Left colon (tissue), 2 donors: ENCODE measurements at places on chromosomes 6 and 20. TPM values are rescaled to one million over a fixed set of nuclear protein-coding genes. Genes with fewer than 3 reads are reported as not detected.

GRCh38 chr20:46974669-46975434 is 80.2 kb downstream of the EYA2 start:
- no peak for DNase-seq

Gene NRN1
- total RNA-seq = 2.1 TPM

Gene SALL4
- 0.11 TPM for total RNA-seq

- no peak for DNase-seq
Observed at GRCh38 chr6:15744818-15745402, 82.1 kb upstream of the DTNBP1 start.

GRCh38 chr20:8932192-8933165 is 136.4 kb upstream of the PLCB4 start:
- DNase-seq = no peak

DNA sequence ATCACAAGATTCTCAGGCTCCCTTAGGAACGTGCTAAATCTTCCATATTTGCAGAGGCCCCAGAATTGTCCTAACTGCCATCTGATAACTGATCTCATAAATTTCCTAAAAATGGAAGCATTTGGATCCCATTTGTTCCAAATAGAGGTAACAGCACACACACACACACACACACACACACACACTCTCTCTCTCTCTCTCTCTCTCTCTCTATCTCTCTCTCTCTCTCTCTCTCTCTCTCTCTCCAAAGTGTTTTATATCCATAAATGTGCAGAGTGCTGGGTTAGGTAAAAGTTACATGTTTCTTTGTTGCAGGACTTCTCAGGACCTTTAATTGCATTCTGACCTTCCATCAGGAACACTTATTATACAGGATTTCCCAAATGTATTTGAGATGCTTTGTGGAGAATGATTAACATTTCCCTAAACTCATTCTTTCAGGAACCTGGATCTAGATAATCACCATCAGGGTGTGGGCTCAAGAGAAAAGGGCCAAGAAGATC is 8.5 kb upstream of the STK38 start:
- DNase-seq = no peak

GRCh38 chr6:169406804-169407203 is 153.2 kb upstream of the THBS2 start:
- DNase-seq = no peak

Gene THBD
- total RNA-seq = 4.5 TPM

Gene SERPINB6
- 192 TPM for total RNA-seq

Gene DTD1
- total RNA-seq = 17.1 TPM

Gene RNF217
- total RNA-seq = 8.6 TPM

Gene IL20RA
- 13.4 TPM for total RNA-seq

DNA sequence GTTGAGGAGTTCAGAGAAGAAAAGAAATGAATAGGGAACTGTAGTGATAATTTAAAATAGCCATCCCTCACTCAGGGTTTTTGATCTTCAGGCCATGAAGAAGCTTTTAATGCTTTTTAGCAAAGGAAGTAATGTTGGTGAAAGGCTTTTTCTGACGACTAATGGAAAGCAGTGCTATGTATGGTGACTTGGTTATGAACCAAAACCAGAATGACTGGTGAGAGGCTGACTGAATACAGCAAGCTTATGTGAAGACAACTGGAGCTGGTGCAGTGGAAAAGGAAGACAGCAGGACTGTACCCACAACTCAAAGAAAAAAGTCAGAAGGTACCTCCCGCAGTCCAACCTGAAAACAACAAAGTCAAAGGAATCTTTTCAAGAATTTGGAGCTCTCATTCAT is 118.8 kb downstream of the PRDM1 start:
- DNase-seq = no peak

DNA sequence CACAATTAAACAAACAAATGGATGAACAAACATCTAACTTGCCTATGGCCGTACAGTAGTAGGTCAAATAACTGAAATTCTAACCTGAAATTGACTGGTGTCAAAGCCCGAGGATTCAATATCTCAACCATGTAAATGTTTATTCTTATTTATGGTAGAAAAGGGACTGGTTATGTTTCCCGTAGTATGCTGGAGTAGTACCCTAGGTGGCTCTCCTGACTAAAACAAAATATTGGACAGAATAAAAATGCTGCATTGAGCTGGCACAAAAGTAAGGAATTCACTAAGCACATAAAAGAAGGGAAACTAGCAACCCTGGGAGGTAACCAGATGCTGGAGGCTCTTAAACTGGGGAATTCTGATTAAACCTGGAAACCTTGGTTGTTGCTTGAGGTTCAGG is 117.1 kb upstream of the PREP start:
- DNase-seq = no peak

Gene SFT2D1
- total RNA-seq = 57.7 TPM

Gene SMOC2
- 14.4 TPM for total RNA-seq

DNA sequence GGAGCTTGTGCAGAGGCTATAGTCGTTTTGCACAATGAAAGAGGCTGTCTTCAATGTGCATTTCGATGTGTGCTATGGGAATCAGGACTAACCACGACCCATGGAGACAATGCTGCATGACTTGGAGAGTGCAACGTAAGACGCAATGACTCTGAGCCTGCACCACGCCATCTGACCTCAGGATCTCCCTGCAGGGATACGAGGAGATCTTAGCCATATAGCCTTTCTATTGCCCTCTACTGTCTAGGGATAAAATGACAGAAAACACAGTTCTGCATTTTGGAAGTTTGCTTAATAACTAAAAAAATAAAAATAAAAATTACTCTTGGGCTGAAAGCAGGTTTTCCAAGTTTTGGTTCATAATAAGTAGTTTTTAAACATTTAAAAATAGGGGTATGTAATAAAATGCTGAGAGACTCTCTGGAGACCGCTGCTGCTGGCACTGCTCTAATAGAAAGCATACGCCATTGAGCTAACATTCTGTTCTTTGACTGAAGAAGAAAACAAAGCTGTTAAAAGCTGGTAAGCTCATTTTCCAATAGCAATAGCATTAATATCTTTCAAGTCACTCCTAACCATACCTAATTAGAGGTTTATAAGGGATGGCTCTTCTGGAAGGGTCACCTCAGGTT is 87.2 kb downstream of the PDE7B start:
- no peak for DNase-seq

GRCh38 chr20:300345-300990 is 3.1 kb downstream of the ZCCHC3 start:
- no peak for DNase-seq

DNA sequence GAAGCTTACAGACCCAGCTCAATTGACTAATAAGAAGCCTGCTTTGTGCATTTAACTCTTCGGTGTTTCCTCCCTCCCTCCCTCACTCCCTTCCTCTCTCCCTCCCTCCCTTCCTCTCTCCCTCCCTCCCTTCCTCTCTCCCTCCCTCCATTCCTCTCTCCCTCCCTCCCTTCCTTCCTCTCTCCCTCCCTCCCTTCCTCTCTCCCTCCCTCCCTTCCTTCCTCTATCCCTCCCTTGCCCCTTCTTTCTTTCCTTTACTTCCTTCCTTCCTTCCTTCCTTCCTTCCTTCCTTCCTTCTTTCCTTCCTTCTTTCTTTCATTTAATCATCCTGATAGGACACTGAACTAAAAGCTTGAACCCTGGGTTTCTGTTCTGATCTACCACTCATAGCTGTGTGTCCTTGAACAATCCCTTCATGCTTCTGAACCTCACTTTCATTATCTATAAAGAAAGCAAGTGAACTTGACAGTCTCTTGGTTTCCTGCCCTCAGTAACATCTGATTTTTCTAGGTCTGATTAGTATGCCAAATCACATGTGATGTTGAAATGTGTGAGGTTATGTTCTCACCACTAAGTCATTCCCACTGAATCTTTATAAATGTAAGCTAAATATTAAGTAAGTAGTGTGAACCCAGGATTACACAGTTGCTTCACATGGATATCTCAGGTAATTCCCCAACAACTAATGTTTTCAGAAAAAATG is 132.3 kb upstream of the BMP2 start:
- no peak for DNase-seq

- DNase-seq = no peak
Observed at GRCh38 chr20:45967551-45968080, 4.4 kb downstream of the ZNF335 start.

Gene DPPA5
- not detected for total RNA-seq

GRCh38 chr20:7938058-7938457 is 2.2 kb downstream of the HAO1 start:
- no peak for DNase-seq

Gene HLA-C
- total RNA-seq = 1,163 TPM

GRCh38 chr6:13766201-13766634 is 48.1 kb downstream of the MCUR1 start:
- no peak for DNase-seq

Gene PTGIS
- total RNA-seq = 4.5 TPM
